ENCODE measurements at places on chromosomes 3 and 15.

- DNase-seq: no peak
These were observed 32.9 kb upstream of the RFTN1 start for GRCh38 chr3:16546186-16547010.

DNA sequence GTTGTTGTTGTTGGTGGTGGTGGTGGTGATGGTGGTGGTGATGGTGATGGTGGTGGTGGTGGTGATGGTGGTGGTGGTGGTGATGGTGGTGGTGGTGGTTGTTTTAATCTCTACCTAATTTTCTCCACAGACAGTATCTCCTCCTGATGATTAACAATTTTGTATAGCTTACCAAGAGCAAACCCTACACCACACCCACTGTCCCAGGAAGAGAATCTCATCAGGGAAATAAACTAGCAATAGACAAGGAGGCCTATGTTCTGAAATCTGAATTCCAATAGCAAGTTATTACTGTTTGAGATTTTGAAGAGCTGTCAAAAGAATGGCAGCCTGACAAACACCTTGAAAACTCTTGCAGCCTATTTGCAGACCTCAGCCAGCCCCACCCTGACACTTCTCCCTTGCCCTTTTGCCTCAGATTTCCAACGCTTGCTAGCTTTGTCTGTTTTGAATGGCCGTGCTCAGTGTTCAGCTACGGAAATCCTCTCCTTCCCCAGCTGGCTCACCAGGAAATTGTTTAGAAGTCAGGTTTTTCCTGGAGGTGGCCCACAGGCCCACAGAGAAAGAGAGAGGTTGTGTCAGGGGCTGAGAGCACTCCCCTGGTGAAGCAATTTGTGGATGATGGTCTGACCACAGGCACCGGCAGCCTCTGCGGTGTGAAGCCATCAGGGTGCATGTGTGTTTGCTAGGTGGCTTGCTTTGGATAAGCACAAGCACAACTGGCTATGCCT, 101.6 kb downstream of the MAGI1 start:
- DNase-seq: no peak

DNA sequence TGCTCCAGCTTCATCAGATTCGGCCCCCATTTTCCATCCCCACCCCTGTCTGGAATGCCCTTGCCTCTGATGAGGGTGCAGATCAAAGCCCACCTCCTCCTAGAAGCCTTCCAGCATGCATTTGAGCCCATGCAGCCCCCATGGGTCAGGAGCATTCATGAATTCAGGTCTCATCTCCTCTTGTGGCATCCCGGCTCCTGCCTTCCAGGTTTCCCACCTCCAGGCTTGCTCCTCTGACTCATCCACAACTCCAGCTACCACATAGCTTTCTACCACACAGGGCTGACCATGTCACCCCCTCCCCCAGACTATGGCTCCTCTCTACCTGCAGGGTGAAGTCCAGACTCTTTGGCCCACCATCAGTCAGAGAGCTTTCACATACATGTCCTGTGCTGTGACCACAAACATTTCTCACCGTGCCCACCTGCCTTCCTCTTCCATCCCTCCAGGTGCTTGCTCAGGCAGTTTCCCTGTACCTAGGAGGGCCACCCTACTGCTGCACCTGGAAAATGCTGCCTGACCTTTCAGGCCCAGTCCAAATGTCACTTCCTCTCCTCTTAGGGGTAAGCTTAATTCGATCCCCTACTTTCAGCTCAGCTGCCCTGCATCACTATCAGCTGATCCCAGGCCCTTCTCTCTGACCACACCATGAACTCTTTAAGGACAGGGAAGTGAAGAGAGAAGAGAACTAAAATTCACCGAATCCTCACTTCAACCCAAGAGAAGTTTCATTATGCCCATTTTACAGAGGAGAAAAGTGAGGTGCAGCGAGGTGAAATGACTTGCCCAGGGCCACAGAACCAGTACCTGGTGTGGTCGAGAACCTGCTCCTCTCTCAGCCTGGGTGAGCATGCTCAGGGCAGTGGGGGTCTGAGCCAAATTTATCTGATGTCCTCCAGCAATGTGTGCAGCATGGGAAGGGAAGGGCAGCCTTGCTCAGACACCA, 13.7 kb upstream of the FGD5 start:
- DNase-seq: no peak

- no peak for DNase-seq
These were observed 9.8 kb downstream of the GP5 start for GRCh38 chr3:194389269-194389668.

GRCh38 chr3:58025837-58026569, 17.8 kb downstream of the FLNB start:
- DNase-seq: no peak
